ENCODE measurements at places on chromosomes 7 and 10.

GRCh38 chr7:20442951-20443350, 112.3 kb downstream of the ITGB8 start:
- no peak for DNase-seq

DNA sequence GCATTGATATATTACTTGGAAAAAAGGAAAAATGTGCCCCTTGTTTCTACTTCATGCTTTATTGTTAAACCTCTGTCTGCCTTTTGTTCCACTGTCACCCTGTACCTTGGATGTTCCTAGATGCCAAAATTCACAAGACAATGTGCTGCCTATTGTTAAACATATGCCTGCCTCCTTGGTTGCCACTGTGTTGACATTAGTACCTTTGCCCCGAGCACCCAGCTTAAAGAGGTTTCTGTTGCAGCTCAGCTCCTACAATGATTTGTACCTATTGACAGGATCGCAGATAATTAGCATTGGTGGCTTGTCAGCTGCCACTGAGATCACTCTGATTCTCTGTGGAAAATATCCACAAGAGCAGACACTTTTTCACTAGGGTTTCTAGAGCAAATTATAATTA, 188.0 kb downstream of the KCND2 start:
- DNase-seq = no peak

- peak; percentile 21 for DNase-seq
These were observed 782.0 kb downstream of the SUGCT start for GRCh38 chr7:40916813-40917212.

- no peak for DNase-seq
These were observed 739.9 kb downstream of the REEP3 start for GRCh38 chr10:64261092-64261491.

GRCh38 chr7:27091941-27092818, 3.6 kb downstream of the HOXA1 start:
- no peak for DNase-seq

GRCh38 chr10:78849731-78850130, 219.0 kb upstream of the ZMIZ1 start:
- no peak for DNase-seq
